ENCODE measurements at places on chromosomes 7 and 10. TPM values are rescaled to one million over a fixed set of nuclear protein-coding genes. Genes with fewer than 3 reads are reported as not detected.

- DNase-seq: peak; percentile 31
- H3K4me1 ChIP-seq: no peaks in the 10 kb centered on the region
- no peak overlapping the region for H3K4me3 ChIP-seq
- H3K36me3 ChIP-seq: no peaks in the 10 kb centered on the region
- H3K27me3 ChIP-seq: no peaks in the 10 kb centered on the region
- H3K27ac ChIP-seq: no peak overlapping the region
Measured at GRCh38 chr10:93541402-93542357, 24.8 kb upstream of the FFAR4 start.

DNA sequence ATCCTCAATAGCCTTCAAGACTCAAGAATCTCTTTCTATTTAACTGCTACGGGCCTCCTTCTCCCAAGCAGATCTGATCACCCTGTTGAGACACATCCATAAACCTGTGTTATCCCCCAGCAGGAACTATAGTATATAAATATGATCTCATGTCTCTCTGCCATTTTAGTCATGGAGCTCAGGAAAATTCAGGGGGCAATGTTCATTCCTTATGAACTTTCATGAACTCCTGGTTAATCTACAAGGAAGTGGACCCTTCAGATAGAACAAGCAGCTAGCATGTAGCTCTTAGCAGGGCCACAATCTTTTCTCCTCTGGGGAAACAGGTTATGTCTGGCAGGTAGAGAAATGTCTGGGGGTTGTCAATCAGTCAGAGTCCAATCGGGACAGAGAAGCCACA is 8.9 kb downstream of the PRR15 start:
- H3K36me3 ChIP-seq: no peaks in the 10 kb centered on the region
- DNase-seq: no peak
- no peak overlapping the region for H3K4me3 ChIP-seq
- no peaks in the 10 kb centered on the region for H3K27me3 ChIP-seq

GRCh38 chr10:47311932-47312662 is 10.2 kb upstream of the GDF2 start:
- H3K27ac ChIP-seq: peak overlapping the region; percentile 61
- H3K4me1 ChIP-seq: peaks cover 14% of the 10 kb centered on the region
- no peaks in the 10 kb centered on the region for H3K27me3 ChIP-seq
- peak; percentile 83 for DNase-seq
- H3K36me3 ChIP-seq: no peaks in the 10 kb centered on the region

The CCL24 gene
- not detected for total RNA-seq

- H3K27ac ChIP-seq: no peak overlapping the region
- H3K4me1 ChIP-seq: no peaks in the 10 kb centered on the region
- no peaks in the 10 kb centered on the region for H3K36me3 ChIP-seq
- no peak for DNase-seq
- H3K27me3 ChIP-seq: no peaks in the 10 kb centered on the region
Measured at GRCh38 chr10:116779076-116779687, 36.8 kb upstream of the HSPA12A start.

DNA sequence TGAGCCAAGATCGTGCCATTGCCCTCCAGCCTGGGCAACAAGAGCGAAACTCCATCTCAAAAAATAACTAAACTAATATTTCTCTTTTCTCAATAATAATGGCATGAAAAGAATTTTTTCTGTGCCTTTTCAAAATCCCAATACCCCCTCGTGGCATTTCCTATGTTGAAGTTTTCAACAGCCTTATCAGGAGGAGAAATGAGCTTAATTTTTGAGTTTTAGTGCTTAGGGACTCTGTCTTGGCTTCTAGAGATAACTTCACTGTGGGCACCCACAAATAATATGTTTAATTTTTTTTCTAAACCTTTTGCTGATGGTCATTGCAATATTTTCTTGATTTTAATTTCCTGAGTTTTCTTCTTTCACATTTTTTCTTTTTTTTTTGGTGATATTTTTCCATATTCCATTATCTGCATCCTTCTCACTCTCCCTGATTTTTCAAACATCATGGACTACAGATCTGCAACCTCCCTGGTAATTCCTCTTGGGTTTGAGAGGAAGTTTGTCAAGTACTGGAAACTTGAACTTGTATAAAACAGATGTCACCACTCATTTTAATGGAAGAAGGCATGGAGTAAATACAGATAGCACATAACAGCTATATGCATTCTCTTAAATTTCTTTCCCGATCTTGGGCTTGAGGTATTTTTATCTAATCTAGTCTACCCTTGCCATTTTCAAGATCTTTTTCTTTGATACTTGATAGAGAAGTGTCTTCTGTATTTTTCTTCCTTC is 84.0 kb downstream of the KAT6B start:
- no peaks in the 10 kb centered on the region for H3K27me3 ChIP-seq
- no peak overlapping the region for H3K27ac ChIP-seq
- H3K36me3 ChIP-seq: no peaks in the 10 kb centered on the region
- peaks cover 6% of the 10 kb centered on the region for H3K4me1 ChIP-seq
- no peak for DNase-seq

DNA sequence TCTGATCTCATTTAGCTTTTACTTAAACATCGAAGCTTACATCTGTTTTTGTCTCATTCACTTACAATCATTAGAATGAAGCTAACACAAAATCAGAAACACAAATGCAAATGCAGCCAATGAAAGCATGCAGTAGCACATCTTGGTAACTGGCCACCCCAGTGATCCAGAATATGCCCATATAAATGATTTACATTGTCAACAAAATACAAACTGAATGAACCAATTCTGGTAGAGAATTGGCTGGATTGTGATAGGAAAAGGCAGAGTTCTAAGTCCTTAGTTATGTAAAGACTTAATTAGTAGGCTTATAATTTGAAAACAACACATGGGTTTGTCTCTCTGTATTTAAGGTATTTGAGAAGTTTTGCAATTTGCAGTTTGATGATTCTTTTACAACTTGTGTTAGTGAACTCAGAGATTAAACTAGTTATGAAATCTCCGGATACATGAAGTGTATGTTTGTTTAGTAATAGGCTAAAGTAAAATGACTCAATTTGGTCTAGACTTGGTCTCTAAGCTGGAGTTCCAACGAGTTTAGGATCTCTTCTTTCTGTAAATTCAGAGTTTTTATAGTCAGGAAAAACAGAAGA is 21.2 kb downstream of the TECTB start:
- no peaks in the 10 kb centered on the region for H3K36me3 ChIP-seq
- no peaks in the 10 kb centered on the region for H3K4me1 ChIP-seq

The DLG5 gene
- 6.4 TPM for total RNA-seq

The STAG3 gene
- total RNA-seq: 24.6 TPM

The ELN gene
- 0.67 TPM for total RNA-seq

The SFTPD gene
- total RNA-seq: 0.59 TPM

The HMX2 gene
- not detected for total RNA-seq

The ANKRD2 gene
- not detected for total RNA-seq

DNA sequence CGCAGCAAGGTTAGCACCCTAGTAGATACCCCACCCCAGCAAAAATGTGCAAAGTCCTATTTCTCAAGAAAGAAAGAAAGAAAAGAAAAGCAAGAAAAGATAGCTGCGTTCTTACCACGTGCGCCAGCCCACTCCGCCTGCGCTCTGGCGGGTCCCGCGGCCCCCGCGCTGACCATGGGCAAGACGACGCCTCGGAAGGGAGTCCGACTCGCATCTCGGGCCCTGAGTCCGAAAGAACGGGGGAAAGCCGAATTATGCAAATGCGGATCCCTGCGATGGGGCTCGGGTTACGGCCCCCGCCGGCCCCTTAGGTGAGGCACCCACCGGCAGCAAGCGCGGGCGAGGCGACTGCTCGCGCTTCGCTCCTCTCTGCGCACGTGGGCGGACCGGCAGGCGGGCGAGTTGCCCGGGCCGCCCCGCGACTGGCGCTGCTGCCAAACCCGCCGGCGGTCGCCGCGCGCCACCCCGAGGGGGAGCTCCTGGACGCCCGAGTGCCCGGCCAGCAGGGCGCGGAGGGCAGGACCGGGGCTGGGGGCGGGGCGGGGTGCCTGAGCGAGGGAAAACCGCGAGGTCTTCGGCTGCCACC is 2.4 kb upstream of the EGR2 start:
- H3K4me1 ChIP-seq: peaks cover 23% of the 10 kb centered on the region
- peak overlapping the region; percentile 69 for H3K4me3 ChIP-seq
- H3K27ac ChIP-seq: no peak overlapping the region
- no peak for DNase-seq

DNA sequence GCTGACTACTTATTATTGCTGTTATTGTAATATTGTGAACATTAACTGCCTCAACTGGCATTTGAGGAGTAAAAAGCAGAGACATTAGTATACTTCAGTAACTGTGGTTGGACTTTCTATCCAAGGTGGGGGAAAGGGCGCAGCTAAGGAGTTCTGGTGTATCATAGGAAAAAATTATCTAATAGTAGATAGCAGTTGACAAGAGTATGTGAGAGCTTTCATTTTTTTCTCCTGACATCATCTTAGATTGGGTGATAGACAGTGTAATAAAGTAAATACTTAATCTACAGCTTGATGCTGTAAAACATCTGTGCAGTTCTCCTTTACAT is 68.9 kb downstream of the PHTF2 start:
- H3K4me3 ChIP-seq: no peak overlapping the region
- H3K27me3 ChIP-seq: no peaks in the 10 kb centered on the region
- no peaks in the 10 kb centered on the region for H3K4me1 ChIP-seq
- no peaks in the 10 kb centered on the region for H3K36me3 ChIP-seq

The CLRN3 gene
- not detected for total RNA-seq

- no peaks in the 10 kb centered on the region for H3K27me3 ChIP-seq
- no peaks in the 10 kb centered on the region for H3K4me1 ChIP-seq
- H3K27ac ChIP-seq: no peak overlapping the region
- no peak for DNase-seq
Measured at GRCh38 chr7:119413314-119413805, 859.6 kb upstream of the KCND2 start.

The DPY19L1 gene
- 7.1 TPM for total RNA-seq

The GBX1 gene
- total RNA-seq: not detected

GRCh38 chr7:39757604-39758003 is 134.2 kb downstream of the RALA start:
- H3K36me3 ChIP-seq: no peaks in the 10 kb centered on the region
- no peak overlapping the region for H3K27ac ChIP-seq
- H3K4me1 ChIP-seq: no peaks in the 10 kb centered on the region
- no peaks in the 10 kb centered on the region for H3K27me3 ChIP-seq
- no peak overlapping the region for H3K4me3 ChIP-seq

- no peak for DNase-seq
- H3K4me1 ChIP-seq: no peaks in the 10 kb centered on the region
- no peaks in the 10 kb centered on the region for H3K36me3 ChIP-seq
- H3K27ac ChIP-seq: no peak overlapping the region
Measured at GRCh38 chr10:98376485-98376884, 38.5 kb downstream of the PYROXD2 start.

DNA sequence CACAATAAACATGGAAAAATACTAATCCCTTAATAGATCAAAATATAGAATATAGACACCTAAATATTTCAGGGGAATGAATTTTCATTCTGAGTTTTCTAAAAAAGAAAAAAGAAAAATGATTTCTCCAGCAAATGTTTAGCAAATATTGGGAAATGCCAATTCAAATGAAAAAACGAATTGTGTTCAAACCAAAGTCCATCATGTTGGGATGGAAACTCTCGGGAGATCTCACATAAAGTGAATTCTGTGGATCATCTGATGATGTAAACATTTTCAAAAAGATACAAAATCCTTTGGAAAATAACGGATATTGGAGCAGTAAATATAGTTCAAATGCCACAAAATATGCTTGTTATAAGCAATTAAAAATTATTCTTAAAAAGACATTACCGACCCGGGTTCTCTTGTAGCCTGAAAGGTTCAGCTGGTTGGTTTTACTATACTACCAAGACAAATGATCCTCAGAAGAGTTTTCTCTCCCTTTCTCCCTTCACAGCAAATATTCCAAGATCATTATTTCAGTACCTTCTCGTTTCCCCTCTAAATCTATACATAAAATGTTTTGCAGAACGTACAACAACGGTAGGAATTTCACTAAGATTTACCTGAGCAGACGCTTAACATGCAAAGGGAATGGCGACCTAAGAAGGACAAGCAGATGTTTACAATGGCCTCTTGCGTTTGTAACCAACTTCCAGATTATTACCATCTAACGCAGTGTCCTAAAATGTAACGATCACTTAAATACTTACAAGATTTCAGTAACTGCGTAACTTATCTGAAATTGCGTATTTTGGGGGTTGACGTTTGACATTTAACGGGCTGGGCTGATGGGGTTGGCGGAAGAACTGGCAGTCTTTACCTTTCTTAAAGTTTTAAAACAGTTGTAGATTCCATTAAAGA is 2.5 kb downstream of the HOXA13 start:
- DNase-seq: no peak
- no peaks in the 10 kb centered on the region for H3K36me3 ChIP-seq
- H3K27ac ChIP-seq: no peak overlapping the region
- H3K4me1 ChIP-seq: peaks cover 25% of the 10 kb centered on the region
- H3K27me3 ChIP-seq: peaks cover 40% of the 10 kb centered on the region

- no peaks in the 10 kb centered on the region for H3K4me1 ChIP-seq
- H3K27ac ChIP-seq: no peak overlapping the region
- H3K36me3 ChIP-seq: no peaks in the 10 kb centered on the region
- no peaks in the 10 kb centered on the region for H3K27me3 ChIP-seq
- no peak for DNase-seq
- no peak overlapping the region for H3K4me3 ChIP-seq
Measured at GRCh38 chr10:129764011-129764900, 199.8 kb downstream of the EBF3 start.

DNA sequence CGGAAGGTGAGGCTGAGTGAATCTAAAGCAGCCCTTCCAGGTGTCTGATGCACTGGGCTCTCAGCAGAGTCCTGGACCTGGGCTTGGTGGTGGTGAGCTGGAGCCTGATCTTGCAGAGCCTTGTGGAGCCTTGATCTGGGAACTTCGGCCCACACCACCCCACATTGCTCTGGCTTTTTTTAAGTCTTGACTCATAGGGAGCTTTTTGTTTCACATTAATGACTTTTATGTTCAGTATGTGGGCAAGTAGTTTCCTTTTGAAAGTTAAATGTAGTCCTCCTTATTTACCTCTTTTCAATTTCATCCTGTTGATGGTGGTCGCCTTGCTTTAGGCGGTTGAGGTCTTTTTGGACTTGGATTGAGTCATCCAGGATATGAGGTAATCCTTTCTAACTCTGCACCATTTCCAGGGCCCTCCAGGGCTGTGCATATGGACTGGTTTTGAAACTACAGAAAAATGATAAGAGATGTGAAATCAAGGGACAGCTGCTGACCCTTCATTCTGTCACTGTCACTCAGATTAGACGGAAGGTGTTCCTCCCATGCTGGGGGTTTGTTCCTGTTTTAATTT is 2.9 kb upstream of the NRAP start:
- H3K36me3 ChIP-seq: no peaks in the 10 kb centered on the region
- no peak for DNase-seq
- H3K4me3 ChIP-seq: no peak overlapping the region
- H3K4me1 ChIP-seq: no peaks in the 10 kb centered on the region
- no peak overlapping the region for H3K27ac ChIP-seq

The TMEM270 gene
- not detected for total RNA-seq

The LRRC72 gene
- total RNA-seq: not detected
